CD4-positive, alpha-beta memory T cell (primary cell): ENCODE measurements at places on chromosomes 6 and 20. TPM values are rescaled to one million over a fixed set of nuclear protein-coding genes. Genes with fewer than 3 reads are reported as not detected.

SLC32A1 gene
- polyA plus RNA-seq = not detected

ASF1A gene
- 78.5 TPM for polyA plus RNA-seq

MAFB gene
- polyA plus RNA-seq = not detected

TRAPPC3L gene
- polyA plus RNA-seq = not detected

METTL24 gene
- polyA plus RNA-seq = 0.69 TPM

RPN2 gene
- polyA plus RNA-seq = 349 TPM

CCDC170 gene
- polyA plus RNA-seq = 0.11 TPM

WFDC5 gene
- polyA plus RNA-seq = not detected

DCDC2 gene
- polyA plus RNA-seq = not detected

LTA gene
- polyA plus RNA-seq = 31.1 TPM

CLDN20 gene
- not detected for polyA plus RNA-seq

LAMP5 gene
- polyA plus RNA-seq = not detected

SLC29A1 gene
- 3.7 TPM for polyA plus RNA-seq

FAM83D gene
- 0.93 TPM for polyA plus RNA-seq

ARFRP1 gene
- 65.5 TPM for polyA plus RNA-seq

HLA-A gene
- polyA plus RNA-seq = 2,923 TPM

C20orf204 gene
- polyA plus RNA-seq = not detected

HLA-DMB gene
- polyA plus RNA-seq = 7.6 TPM
